Thoracic aorta (tissue), 2 donors: ENCODE measurements at places on chromosomes 5 and 9.

DNA sequence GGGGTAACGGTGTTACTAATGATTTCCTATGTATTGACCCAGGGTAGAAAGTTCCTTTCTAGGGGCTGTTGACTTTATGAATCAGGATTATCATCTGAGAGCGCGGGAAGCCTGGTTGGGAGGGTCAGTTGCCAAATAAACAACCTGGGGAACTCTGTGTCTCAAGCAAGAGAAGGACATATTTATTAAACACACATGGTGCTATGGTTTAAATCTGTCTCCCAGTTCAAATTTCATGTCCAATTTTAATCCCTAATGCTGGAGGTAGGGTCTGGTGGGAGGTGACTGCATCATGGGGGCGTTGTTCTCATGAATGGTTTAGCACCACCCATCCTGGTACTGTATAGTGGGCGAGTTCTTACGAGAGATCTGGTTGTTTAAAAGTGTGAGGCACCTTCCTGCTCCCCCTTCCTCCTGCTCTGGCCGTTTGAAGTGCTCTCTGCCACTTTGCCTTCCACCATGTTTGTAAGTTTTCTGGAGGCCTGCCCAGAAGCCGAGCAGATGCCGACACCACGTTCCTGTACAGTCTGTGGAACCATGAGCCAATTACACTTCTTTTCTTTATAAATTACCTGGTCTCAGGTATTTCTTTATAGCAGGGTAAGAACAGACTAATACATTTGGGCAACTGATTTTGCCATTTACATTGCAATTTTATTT lies 19.7 kb upstream of the GAS1 start:
- no peaks in the 10 kb centered on the region for H3K36me3 ChIP-seq
- H3K27me3 ChIP-seq: no peaks in the 10 kb centered on the region
- no peak overlapping the region for H3K4me3 ChIP-seq
- DNase-seq: no peak
- H3K27ac ChIP-seq: no peak overlapping the region
- peaks cover 6% of the 10 kb centered on the region for H3K4me1 ChIP-seq

DNA sequence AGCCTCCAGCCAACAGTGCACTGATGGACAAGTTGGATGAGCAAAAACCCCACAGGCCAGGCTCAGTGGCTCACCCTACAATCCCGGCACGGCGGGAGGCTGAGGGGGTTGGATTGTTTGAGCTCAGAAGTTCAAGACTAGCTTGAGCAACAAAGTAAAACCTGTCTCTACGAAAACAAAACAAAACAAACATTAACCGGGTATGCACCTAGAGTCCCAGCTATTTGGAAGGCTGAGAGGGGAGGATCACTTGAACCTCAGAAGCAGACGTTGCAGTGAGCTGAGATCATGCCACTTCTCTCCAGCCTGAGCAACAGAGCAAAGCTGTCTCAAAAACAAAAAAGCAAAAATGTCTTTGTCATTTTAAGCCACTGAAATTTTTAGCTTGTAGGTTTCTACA lies 55.1 kb upstream of the DMRT1 start:
- H3K4me3 ChIP-seq: no peak overlapping the region
- DNase-seq: no peak
- no peaks in the 10 kb centered on the region for H3K4me1 ChIP-seq
- no peaks in the 10 kb centered on the region for H3K27me3 ChIP-seq
- H3K36me3 ChIP-seq: no peaks in the 10 kb centered on the region

DNA sequence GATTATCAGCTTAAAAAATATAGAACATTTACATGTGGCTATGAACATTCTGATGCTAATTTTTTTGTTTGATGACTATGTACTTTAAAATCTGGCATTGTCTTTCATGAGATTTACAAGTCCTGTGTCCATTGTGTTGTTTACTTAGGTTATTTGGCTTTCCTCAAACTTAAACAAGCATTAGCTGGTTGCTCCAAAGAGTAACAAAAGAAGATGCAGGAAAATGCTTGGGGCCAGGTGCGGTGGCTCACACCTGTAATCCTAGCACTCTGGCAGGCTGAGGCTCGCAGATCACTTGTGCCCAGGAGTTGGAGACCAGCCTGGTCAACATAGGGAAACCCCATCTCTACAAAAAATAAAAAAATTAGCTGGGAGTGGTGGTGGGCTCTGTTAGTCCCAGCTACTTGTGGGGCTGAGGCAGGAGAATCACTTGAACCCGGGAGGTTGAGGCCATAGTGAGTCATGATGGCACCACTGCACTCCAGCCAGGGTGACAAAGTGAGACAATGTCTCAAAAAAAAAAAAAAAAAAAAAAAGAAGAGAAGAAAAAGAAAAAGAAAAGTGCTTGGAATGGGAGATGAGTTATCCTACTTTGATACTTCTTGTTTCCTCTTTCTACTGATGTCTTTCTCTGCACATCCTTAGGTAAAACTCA lies 39.7 kb downstream of the PAM start:
- H3K27ac ChIP-seq: no peak overlapping the region
- peaks cover 27% of the 10 kb centered on the region for H3K4me1 ChIP-seq
- DNase-seq: no peak
- no peaks in the 10 kb centered on the region for H3K36me3 ChIP-seq
- peak overlapping the region; percentile 25 for H3K4me3 ChIP-seq

DNA sequence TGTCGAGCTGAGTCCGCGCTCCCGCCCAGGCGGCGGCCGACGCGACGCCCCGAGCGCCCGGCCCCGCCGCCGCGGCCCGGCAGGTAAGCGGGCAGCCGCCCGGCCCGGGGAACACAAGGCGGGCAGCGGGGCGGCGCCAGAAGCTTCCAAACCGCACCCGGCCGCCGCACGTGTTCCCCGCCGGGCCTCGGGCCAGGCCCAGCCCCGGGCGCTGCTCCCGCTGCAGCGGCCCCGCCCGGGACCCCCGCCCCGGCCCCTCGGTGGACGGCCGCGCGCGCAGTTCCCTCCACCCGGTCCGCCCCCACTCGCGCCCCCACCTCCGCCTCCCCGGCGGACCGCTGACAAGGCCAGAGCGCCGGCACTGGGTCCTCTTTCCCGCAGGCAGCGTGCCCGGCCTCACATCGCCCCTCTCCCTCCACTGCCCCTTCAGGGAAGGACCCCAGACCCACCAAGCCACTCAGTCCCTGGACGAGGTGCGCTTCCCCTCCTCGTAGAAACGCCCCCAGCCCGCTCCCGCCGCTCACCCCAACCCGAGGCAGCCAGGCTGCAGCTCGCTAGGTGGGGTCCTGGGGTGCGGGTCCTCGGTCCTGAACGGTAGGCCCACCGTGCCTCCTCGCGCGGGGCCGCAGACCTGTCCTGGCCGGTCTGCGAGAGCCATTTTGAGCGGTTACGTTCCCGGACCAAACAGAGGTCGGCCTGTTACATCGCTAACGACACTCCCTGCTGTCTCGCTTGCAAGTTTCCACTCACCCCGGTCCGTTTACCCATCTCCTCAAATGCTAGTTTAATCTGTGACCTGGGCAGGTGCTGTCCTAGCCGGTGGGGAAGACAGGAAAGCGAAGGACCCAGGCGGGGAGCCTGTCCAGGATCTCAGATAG lies 475 bp downstream of the WDR5 start:
- H3K4me3 ChIP-seq: peak overlapping the region; percentile 90
- no peak for DNase-seq
- peaks cover 22% of the 10 kb centered on the region for H3K4me1 ChIP-seq
- peaks cover 10% of the 10 kb centered on the region for H3K36me3 ChIP-seq
- no peaks in the 10 kb centered on the region for H3K27me3 ChIP-seq
- H3K27ac ChIP-seq: peak overlapping the region; percentile 33

DNA sequence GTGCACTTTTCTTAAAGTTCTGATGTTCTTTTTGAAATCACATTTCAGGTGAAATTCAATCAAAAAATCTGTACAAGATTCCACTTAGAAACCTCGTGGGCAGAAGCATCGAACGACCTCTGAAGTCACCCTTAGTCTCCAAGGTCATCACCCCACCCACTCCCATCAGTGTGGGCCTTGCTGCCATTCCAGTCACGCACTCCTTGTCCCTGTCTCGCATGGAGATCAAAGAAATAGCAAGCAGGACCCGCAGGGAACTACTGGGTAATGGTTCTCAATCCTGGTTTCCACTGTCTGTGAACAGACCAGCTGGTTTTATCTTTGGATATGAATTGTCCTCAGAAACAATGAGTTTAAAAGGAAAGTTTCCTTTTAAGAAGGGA lies 8.1 kb upstream of the SLC2A8 start:
- peaks cover 4% of the 10 kb centered on the region for H3K4me1 ChIP-seq
- H3K27me3 ChIP-seq: no peaks in the 10 kb centered on the region
- no peak overlapping the region for H3K4me3 ChIP-seq
- H3K27ac ChIP-seq: peak overlapping the region; percentile 10

- H3K4me3 ChIP-seq: no peak overlapping the region
- H3K27me3 ChIP-seq: no peaks in the 10 kb centered on the region
- no peaks in the 10 kb centered on the region for H3K4me1 ChIP-seq
- H3K27ac ChIP-seq: no peak overlapping the region
- H3K36me3 ChIP-seq: no peaks in the 10 kb centered on the region
Observed at GRCh38 chr5:133293960-133294359, 242.1 kb downstream of the HSPA4 start.

DNA sequence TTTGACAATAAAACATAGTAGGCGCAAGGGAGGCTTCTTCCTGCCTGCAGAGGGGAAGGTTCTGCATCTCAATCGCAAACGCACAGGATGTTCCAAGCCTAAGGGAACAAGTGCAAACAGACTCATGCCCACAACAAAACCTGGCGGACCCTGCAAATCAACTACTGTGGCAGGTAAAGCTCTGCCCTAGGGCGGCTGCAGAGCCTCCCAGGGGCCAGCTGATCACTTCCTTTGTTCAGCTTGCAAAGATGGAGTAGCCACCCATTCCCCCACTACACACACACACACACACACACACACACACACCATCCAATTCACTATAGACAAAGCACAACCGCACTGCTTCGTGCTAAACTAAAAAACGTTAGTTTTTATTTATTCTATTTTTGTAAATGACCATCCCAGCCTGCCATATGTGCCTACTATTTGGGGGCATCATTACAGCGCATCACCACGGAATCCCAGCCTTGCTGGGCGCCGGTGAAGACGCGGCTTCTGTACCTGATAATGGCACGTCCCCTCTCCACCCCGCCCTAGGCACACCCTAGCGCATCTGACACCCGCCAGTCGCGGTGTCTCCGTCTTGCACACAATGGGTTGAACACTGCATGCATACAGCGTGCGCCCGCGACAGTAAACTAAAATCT lies 57.6 kb downstream of the DPYSL3 start:
- peaks cover 22% of the 10 kb centered on the region for H3K4me1 ChIP-seq
- peak overlapping the region; percentile 98 for H3K27ac ChIP-seq
- no peaks in the 10 kb centered on the region for H3K36me3 ChIP-seq
- H3K4me3 ChIP-seq: peak overlapping the region; percentile 88
- no peak for DNase-seq

DNA sequence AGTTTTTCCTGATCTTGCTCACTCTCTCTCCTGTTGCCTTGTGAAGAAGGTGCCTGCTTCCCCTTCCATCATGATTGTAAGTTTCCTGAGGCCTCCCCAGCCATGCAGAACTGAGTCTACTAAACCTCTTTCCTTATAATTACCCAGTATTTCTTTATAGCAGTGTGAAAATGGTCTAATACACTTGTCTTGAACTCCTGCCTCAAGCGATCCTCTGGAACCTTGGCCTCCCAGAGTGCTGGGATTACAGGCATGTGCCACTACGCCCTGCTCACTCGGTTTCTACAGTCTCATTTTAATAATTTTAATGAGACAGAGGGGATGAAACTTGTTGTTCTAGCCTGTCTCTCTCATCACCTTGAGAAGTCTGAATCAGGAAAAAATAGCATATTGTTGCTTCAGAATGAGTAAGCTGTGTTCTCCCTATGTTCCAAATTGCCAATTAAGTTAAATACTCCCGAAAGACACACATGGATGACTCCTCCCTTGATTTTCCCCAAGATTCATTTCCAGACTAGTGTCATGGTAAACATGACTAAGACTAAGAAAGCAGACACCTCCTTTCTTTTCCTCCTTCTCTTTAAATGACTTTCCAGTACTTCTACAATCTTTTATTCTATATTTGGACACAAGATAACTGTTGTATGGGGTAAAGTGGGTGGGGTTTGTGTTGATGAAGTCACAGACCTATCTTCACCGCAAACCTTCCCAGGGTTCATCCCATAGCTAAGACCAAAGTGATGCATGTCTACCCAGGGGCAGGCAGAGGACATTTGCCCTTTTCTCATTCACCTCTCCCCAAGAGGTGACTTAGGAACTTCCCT lies 7.8 kb upstream of the DNAJC18 start:
- no peaks in the 10 kb centered on the region for H3K36me3 ChIP-seq
- no peaks in the 10 kb centered on the region for H3K4me1 ChIP-seq
- no peak overlapping the region for H3K4me3 ChIP-seq
- H3K27me3 ChIP-seq: no peaks in the 10 kb centered on the region

DNA sequence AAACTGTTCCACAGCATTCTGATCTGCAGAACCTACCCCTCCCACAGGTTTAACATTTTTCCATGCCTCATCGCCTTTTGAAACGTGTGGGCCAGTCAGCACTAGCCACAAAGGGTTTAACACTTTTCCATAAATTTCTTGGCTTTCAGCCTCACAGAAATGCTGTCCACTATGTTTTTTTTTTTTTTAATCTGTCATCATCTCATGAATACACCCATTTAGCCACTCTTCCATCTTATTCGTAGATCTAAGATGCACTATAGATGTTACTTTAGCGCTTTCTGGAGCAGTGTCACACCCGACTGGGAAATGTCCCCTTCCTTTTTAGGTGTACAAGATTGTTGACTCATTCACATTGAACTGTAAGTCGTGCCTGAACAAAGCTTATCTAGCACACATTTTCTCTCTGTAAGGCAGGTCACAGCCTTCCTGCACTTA lies 62.3 kb downstream of the GCNT1 start:
- no peak overlapping the region for H3K4me3 ChIP-seq
- H3K36me3 ChIP-seq: no peaks in the 10 kb centered on the region
- no peaks in the 10 kb centered on the region for H3K27me3 ChIP-seq
- no peaks in the 10 kb centered on the region for H3K4me1 ChIP-seq
- DNase-seq: no peak

DNA sequence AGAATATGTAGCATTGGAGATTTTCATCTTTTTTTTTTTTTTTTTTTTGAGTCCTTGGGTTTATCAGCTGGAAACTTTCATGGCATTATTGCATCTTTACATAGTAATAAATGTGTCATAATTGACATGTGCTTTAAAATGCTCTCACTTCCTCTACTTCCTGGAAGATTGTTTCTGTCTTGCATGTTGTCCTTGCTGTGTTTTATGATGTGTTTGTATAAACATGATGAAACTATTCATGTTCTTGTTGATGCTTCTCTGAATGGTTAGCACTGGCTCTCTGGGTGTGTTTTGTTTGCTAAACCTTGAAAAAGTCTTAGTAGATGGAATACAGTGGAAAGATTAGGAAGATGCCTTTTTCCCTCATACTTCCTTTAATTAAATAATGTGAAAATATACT lies 87.9 kb downstream of the IQGAP2 start:
- H3K36me3 ChIP-seq: no peaks in the 10 kb centered on the region
- no peaks in the 10 kb centered on the region for H3K27me3 ChIP-seq
- DNase-seq: no peak
- H3K27ac ChIP-seq: no peak overlapping the region
- H3K4me3 ChIP-seq: no peak overlapping the region

- DNase-seq: no peak
- H3K4me1 ChIP-seq: no peaks in the 10 kb centered on the region
- H3K36me3 ChIP-seq: no peaks in the 10 kb centered on the region
- H3K4me3 ChIP-seq: no peak overlapping the region
Observed at GRCh38 chr9:103798620-103799019, 295.5 kb upstream of the SMC2 start.
